ENCODE measurements at places on chromosomes 3 and 15.

DNA sequence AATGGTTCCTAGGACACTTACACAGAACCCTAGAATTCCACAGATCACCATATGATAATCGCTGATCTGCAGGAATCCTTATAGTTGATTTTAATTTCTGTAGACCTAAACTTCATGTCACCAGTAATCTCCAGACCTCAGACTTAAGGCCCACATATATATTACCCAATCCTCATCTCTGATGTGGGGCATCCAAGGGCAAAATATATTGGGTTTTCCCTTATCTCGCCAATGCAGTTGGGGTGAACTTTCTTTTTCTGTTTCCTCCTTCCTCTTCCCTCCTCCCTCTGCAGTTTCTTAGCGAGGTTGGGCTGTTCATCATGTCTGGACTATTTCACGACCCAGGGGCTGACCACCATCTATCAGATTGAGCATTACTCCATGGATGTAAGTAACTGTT lies 230.2 kb downstream of the P3H2 start:
- DNase-seq, result no peak

- DNase-seq, result no peak
Observed at GRCh38 chr15:34279368-34279767, 54.6 kb downstream of the EMC4 start.

- no peak for DNase-seq
Observed at GRCh38 chr3:121552797-121553196, 7.0 kb upstream of the POLQ start.

GRCh38 chr3:139518926-139519842 lies 20.4 kb downstream of the RBP1 start:
- no peak for DNase-seq

GRCh38 chr3:194269610-194270145 lies 81.5 kb downstream of the CPN2 start:
- no peak for DNase-seq

DNA sequence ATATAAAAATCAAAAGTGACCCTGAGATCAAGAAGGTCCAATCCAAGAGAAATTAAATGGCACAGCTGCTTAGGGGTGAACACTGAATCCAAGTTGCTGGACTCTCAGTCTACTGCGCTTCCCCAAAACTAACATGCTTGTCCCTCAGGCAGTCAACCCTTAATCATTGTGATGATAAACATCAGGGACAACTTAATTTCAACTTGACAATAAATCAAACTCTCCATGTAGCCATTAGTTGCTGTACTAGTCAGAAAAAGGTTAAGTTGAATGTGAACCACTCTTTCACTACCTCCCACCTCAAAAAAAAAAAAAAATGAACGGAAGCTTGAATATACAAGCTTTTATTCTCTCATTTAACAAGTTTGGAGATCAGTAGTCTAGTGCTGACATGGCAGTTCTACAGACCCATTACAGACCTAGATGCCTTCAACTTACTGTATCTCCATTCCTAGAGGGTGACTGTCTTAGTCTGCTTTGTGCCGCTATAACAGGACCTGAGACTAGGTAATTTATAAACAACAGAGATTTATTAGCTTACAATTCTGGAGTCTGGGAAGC lies 185.7 kb downstream of the FHIT start:
- no peak for DNase-seq

Data from activated CD8-positive, alpha-beta memory T cell treated with anti-CD3 and anti-CD28 coated beads for 4 hours (primary cell).